Left ventricle myocardium inferior (tissue), 1 donor: ENCODE measurements at places on chromosomes 2 and 18. TPM values are rescaled to one million over a fixed set of nuclear protein-coding genes. Genes with fewer than 3 reads are reported as not detected.

The GAL3ST2 gene
- total RNA-seq, result not detected

The DSC3 gene
- total RNA-seq, result not detected

The CCBE1 gene
- total RNA-seq, result 3.2 TPM

The LRRTM4 gene
- total RNA-seq, result 0.55 TPM

The TMEM198 gene
- total RNA-seq, result 2.5 TPM

The KHK gene
- total RNA-seq, result 2.9 TPM

The GBX2 gene
- not detected for total RNA-seq

The POTEI gene
- total RNA-seq, result not detected

The TPO gene
- total RNA-seq, result 7.1 TPM

The AGBL5 gene
- 10.0 TPM for total RNA-seq

The CCDC74B gene
- 0.44 TPM for total RNA-seq

DNA sequence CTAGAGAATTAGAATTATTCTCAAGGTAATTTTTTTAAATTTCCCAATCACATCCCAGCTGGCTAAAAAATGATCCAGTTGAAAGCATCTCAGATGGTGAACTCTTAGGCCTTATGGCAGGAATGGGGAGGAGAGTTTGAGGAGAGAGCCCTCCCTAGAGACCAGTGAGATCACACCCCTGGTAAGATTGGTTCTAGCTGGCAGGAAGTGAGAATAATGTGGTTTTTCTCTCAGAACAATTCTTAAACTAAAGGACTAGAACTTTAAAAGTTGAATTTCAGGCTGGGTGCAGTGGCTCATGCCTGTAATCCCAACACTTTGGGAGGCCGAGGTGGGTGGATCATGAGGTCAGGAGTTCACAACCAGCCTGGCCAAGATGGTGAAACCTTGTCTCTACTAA, 120.2 kb downstream of the MYO3B start:
- DNase-seq, result no peak

DNA sequence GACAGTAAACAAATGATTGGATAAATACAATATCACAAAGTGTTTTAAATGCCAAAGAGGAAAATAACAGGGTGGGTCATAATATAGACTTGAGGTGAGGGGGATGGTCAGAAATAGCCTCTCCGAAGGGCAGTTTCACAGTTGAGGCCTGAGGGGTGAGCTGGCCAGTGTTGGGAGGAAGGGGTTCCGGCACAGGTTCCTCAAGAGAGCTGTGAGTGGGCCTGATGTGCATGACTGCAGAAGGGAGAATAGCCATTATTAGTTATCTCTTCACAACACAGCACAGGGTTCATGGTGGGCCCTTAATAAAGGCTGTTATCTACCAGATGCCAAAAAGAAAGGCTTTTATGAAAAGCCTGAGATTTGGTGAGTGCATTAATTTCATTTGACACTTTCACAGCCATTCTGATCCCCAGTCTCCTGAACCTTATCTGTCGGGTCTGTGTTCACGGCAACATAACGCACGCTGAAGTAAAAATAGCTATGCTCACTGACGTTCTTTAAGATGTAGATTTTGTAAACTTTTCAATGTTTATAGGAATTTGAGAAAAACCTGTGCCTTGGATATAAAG, 39.6 kb downstream of the POLR1A start:
- no peak for DNase-seq

GRCh38 chr18:49764032-49764431, 49.3 kb downstream of the ACAA2 start:
- no peak for DNase-seq

- no peak for DNase-seq
Observed at GRCh38 chr2:218626369-218626768, 18.7 kb downstream of the PLCD4 start.

- DNase-seq, result no peak
Observed at GRCh38 chr18:76161983-76162382, 333.1 kb downstream of the ZNF516 start.

GRCh38 chr2:78992807-78993517, 32.5 kb upstream of the REG3G start:
- no peak for DNase-seq

GRCh38 chr2:46695283-46695682, 215.9 kb downstream of the TMEM247 start:
- no peak for DNase-seq

DNA sequence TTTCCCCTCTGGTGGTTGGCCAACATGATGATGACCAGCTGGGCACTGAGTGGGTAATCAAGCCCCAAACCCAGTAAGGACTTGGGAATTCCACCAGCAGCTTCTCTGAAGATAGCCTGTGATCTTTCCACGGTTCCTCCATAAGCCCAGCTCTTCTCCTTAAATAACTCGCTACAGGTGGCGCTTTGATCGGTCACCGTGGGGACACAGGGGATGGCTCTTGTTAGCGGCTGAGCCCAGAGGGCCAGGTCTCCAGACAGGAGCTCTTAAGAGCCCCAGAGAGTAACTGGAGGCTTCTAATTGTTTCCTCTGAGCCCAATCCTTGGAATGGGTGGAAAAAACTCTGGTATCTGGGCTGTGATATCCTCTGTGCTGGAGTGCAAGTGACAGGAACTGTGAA, 13.6 kb upstream of the INHBB start:
- DNase-seq, result no peak

DNA sequence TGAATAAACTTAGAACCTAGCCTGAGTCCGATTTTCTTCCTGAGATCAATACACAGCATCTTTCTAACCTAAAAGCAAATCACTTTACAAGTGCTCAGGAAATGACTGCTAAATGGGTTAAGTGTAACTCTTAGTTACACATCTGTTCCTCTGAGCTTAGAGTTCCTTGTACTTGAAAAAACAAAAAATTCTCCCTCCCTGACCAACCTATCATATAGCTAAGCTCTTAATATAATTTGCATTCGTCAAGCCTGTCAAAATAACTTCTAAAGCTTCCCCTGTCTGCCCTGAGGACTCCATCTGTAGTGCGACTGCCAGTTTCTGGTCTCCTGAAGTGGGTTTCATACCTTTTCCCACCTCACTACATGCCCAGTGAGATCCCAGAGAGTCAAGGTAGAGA, 190.4 kb downstream of the NCK2 start:
- no peak for DNase-seq

DNA sequence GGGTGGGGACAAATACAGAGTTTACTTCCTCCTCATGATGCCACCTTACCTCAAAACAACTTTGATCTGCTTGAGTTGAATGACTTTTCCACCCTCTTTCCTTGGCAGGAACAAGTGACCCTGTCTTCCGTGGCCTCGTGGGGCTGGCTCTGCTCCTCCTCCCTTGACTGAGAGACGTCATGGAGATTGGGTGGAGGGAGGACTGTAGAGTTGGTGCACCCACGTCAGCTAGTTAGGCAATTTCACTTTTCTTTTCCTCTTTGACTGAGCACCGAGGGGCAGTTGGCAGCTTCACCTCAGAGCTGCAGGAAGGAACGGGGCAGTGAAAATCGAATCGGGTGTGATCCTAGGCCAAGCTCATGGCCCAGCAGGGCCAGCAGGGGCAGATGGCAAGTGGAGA, at the start of gene SP140:
TSS of gene SP140 (plus strand) at position 251 of the 400 bp plus-strand sequence. CDS start at position 360, 109 bp downstream.
- peak; percentile 31 for DNase-seq

DNA sequence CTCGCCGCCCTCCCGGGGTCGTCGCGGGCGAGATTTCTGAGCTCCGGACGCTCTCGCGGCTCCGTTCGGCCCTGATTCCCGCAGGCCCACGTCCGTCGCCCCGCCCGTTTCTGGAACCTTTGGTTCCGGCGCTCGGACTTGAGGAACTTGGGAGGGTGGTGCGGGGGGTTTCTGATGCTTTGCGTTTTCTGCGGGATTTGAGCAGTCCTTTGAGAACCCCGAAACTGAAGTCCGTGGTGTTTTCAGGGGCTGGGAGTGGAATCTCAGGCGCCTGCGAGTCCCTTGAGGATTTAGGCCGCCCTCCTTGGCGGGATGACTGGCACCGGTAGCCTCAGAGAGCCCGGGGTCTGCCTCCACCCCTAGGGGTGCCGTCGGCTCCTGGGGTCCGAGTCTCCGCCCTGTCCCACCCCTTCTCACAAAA, 336 bp downstream of the THNSL2 start:
- DNase-seq, result no peak

DNA sequence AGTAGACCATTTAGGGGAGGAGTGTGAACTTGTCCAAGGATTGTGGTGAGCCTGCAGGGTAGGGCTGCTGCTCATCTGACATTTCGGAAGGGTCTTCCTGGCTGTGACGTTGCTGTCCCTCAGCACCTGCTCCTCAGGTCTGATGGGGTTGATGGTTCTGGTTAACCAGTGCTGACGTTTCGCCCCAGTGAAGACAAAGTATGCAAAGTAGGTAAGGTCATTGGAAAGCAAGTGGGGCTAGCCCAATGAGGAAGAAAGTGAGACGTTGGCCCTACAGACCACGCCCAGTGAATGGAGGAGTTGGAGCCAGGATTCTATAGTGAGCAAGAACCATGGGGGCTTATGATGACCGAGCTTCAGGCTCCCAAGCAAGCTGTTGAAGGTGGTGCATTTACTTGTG, 33.4 kb upstream of the ZNF396 start:
- no peak for DNase-seq

DNA sequence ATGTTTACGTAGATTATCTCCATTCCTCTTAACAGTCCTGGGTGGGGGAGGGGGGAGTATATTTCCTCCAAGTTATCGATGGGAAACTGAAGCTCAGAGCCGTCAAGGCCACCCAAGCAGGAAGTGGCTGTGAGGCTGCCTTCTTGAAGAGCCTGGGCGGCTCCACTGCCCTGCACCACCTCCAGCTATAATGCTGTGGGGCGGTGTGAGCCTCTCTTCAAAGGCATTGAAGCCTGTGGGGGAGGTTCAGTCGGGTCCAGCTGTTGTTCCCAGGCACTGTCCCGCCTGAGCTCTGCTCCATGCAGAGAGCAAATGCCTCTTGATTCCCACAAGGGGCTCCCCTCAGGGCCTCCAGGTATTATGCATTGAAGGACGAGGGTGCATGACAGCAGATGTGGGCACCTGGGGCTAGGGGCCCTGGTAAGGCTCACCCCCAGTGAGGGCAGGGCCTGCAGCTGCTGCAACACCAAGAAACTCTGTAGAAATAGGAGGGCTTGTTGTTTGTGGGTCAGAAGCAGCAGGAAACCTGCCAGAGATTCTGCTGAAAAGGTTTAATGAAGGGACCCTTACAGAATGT, 29.5 kb upstream of the LAPTM4A start:
- DNase-seq, result no peak

DNA sequence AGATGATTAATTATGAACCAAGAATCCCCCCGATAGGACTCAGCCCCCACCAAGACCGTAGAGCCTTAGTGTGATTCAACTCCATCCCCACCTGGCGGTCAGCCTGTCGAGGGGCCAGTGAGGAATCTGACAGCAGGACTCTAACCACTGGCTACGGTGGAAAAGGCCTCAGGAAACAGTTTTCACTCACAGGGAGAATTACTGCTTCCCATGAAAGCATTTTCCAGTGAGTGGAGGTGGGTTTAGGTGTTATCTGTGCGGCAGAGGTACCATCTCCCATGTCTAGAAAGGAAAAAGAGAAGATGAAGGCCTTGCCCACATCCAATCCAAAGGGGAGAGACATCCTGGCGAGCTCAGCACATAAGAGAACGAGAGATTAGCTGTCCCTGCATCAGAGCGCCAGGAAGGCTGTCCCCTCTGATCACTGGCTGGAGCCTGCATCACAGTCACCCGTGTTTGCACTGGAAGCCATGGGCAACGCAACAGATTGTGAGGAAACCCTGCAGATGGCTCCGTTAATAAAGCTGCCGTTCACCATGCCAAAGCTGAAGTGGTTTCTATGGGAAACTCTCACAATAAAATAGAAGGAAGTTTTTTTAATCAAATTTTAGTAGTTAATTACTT, 22.3 kb downstream of the COX7A2L start:
- no peak for DNase-seq

- no peak for DNase-seq
Observed at GRCh38 chr2:168465594-168465993, 9.5 kb downstream of the CERS6 start.

DNA sequence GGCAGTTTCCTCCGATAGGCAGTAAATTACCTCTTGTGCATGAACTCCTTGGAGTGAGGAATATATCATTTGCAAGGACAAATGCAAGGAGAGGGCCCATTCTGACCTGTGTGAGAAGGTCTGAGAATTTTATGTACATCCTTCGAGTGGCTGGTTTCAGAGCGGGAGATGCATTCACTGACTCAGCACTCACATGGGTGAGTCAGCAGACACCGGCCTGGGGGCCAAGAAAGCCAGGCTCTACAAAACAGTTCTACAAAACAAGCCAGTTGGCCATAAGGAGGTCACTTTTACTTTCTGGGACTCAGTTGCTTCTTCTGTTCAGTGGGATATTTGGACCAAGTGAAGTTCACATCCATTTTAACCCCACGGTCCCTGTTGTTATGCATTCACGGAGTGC, 35.3 kb downstream of the CYP26B1 start:
- DNase-seq, result no peak

- no peak for DNase-seq
Observed at GRCh38 chr2:183024339-183025095, 13.7 kb downstream of the NCKAP1 start.

- no peak for DNase-seq
Observed at GRCh38 chr18:46283895-46284295, 179.7 kb downstream of the HAUS1 start.

DNA sequence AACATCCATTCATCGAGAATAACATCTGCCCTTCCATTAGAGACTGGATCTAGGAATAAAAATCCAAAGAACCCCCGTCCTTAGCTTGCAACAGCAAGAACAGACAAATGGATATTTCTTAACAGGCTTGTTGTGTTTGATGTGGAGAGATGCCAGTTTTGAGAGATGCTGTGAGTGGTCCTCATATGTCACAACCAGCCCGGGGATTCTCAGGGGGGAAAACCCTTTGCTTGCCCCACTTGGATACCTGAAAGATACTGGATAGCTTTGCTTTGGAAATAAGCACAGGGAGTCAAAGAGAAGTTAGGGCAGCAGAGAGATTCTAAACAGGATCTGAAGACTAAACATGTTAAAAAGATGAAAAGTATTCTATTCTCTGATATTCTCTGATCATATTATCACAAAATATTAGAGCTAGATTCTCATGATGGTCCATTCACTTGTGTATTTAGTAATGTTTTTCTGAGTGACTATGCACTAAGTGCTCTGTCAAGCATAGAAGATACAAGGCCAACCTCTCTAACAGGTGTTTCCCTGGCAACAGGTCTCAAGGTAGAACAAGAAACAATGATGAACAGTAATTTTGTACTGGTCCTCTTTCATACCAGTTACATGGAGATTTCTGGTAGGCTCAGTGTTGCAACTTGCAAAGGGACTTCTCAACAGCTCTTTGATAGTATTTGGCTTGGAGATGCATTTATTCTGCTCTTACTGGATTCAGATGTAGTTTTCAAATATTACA, 348.2 kb downstream of the MYCN start:
- DNase-seq, result no peak

- no peak for DNase-seq
Observed at GRCh38 chr2:186984481-186984880, 135.5 kb upstream of the ZSWIM2 start.

DNA sequence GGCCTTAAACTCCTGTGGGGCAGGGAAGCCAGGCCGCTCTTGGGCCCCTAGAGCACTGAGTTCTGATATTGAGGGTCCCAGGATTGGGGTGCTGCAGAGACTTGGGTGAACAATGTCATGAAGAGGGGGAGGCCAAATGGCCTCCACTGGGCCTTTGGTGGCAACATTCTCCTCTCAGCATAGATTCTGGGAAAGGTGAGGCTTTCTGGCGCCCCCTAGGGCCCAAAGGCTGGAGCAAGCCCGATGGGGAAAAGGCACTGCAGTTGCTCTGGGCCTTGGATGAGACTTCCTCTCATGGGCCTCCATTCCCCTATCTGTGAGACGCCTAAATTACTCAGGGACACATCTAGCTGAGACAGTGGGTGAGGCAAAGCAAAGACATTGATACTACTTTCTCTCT, 84.8 kb downstream of the ACAA2 start:
- DNase-seq, result no peak

- peak; percentile 85 for DNase-seq
Observed at GRCh38 chr2:241271706-241272302, 43.7 kb downstream of the HDLBP start.
